ENCODE measurements at places on chromosomes 1 and 21.
A peak's percentile ranks its signal among the peaks of the same experiment; 100 is the strongest.

DNA sequence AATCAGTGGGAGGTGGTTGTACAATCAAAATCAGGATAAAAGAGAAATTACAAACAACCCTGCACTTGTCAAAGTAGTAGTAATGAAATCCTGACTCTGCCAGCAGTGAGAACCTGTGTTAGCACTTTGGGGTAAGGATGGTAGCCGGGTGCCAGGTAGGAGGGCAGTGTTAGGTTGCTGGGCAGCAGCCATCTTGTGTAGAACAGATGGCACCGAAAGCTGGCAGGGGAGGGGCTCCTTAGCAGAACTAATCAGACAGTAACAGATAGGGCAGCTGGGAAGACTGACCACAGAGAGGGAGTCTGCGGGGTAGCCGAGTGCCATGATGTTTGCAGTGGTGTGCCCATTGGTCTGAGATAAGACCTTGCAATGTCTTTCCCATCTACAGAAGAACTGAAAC is 137.3 kb downstream of the SDCCAG8 start:
- DNase-seq: no peak

DNA sequence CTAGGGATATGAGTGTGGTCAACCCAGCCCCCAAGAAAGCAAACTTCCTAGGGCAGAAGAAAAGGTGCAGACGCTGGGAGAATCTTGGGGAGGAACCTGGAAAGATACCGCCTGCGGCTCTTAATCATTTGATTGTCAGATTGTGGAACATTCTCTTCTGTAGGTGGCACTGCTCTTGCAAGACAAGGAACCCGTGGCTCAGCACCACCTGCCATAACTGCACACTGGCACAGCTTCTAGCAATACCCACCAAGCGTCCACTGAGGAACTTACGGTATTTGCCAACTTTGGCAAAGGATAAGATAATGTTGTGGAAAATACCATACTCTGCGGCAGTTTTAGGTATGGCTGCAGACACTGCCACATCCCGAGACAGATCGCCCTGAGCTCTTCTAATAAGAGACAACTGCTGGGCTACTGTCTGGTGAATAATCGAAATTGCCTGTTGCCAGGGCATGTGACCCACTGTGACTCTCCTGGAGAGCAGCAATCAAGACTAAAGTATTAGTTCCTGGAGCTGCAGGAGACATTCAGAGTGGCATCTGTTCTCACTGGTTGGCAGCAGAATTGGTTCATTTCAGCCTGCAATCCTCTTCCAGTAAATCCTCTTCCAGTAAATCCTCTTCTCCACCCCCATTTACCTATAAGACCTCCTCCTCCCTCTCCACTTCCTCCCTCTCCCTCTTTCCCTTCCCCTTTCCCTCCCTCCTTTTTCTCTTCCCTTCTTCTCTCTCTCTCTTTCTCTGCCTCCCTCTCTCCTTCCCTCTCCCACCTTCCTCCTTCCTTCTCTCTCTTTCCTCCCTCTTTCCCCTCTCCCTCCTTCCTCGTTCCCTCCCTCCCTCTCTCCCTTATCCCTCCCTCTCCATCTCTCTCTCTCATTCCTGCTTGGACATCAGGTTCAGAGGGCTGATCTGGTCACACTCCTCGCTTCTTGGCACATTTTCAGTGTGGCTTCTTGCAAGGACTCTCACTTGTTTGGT is 49.7 kb upstream of the B3GALT5 start:
- no peak for DNase-seq

DNA sequence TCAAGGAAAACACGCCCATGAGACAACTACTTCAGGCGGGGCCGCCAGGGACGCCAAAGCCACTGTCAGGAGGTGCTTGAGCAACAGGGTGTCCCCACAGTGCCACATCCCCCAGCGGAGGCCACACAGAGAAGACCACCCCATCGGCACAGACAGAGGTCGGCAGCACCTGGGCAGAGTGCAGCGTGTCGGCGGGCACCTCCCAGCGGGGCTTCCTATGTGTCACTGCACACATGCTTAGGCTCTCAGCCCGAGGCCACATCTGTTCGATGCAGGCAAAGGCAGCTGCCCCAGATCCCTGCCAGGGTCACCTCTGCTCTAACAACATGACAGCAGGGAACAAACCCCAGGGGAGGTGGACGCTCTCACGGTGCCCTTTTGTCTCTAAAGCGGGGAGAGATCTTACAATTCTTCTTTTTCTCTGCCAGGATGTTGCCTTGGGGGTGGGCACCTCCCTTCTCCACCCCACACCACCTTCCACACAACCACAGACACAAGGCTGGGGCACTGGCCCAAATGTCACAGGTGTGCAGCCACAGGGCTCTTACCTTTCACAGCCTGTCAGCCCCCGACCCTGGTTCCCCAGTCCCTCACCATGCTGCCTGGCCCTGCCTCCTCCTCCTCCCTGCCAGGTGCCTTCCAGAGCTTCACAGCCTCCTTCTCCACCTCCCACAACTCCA is 4.2 kb downstream of the KRTAP10-8 start:
- no peak for DNase-seq

DNA sequence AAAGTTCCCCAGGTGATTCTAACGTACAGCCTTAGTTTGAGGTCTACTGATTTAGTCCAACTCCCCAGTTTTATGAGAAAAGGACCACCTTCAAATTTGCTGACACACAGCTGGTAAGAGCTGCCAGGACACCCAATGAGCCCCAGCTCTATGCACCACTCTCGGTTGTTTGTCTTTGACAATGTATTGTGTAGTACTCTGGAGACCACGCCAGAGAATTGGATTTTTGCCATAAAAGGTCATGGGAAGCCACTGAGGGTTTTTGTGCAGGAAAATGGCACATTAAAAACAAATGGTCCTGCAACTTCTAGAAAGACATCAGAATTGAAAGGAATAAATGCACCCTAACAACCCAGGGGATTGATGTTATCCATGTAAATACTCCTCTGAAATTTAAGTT is 7.1 kb upstream of the IER5 start:
- no peak for DNase-seq

DNA sequence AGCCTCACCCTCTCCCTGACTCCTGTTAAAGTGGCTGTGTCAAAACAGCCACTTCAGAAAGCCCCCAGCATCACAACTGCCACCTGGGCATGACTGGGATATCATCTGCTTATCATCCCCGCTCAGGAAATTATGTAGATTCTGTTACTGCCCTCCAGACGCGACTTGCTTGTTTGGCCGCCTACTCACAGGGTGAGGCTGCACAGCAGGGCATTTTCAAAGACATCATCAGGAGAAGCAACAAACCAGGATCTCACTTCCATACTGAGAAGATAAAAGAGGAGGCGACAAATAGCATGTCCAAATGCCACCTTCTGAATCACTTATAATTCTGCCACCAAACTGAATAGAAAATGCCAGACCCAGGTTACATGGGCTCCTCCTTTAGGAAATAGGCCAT is 94.8 kb downstream of the MIS18A start:
- no peak for DNase-seq

- no peak for DNase-seq
Observed at GRCh38 chr1:28591708-28592320, at the start of gene RAB42. RAB42 (plus strand) TSS chr1:28592265; CDS start chr1:28592512, 247 bp downstream.

DNA sequence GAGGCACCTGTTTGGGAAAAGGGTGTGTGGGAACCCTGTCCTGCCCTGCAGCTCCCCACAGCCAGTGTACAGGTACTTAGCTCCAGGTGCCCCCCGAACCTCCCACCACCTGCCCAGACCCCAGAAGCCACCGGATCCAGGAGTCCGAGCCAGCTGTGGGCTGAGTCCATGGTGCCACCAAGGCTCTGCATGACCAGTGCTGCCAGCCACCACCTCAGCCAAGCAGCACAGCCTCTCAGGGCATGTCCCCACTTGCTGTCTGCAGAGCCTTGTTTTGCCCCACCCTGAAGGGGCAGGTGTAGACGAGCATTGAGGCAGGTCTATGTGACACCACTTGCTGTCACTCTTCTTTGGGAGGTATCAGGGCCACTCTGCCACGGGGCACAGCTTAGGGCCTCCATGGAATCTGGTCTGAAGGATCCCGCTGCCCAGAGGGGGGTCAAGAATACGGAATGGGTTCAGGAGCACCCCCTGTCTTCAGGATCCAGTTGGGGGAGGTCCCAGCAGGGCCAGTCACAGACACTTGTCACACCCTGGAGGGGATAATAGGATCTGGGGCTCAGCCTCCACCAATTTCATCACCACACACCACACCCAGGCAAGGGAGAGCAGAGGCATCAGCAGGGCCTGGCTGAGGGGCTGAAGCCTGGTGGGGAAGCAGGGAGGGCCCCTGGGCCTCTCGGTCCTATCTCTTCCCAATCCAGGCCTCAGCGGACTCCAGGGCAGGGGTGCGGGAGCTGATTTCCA is 27.7 kb downstream of the ARHGEF19 start:
- DNase-seq: no peak

- no peak for DNase-seq
Observed at GRCh38 chr1:164020391-164020790, 538.6 kb upstream of the PBX1 start.

GRCh38 chr1:167695147-167695546 is 26.6 kb upstream of the MPZL1 start:
- no peak for DNase-seq

- DNase-seq: peak; percentile 44
Observed at GRCh38 chr1:156726549-156727226, 1.6 kb upstream of the METTL25B start.
